Activated effector memory CD4-positive, alpha-beta T cell treated with Interleukin-2 at 50 U/mL for 16 hours (primary cell): ENCODE measurements at places on chromosomes 5 and 9.
A peak's percentile ranks its signal among the peaks of the same experiment; 100 is the strongest.

DNA sequence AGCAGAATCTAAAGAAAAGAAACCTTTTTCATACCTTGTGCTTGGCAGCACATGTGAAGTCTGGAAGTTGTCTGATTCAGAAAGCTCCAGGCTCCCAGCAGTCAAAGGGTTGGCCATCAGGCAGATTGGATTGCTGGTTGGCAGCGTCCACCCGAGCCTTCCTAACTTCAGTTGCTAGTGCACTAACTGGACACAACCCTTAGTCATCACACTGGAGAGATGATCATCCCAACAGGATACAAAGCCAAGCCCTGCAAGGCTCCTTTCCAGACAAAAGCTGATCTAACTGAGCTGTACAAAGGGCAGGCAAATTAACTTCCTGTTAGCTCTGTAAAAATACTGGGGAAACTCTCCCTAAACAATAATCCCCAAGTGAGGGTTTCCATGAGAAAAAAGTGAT is 185.6 kb downstream of the SNX18 start:
- DNase-seq, result no peak

GRCh38 chr5:36436306-36436705 is 134.6 kb upstream of the RANBP3L start:
- no peak for DNase-seq

- no peak for DNase-seq
These were observed 35.8 kb upstream of the MEGF10 start for GRCh38 chr5:127254729-127255284.

DNA sequence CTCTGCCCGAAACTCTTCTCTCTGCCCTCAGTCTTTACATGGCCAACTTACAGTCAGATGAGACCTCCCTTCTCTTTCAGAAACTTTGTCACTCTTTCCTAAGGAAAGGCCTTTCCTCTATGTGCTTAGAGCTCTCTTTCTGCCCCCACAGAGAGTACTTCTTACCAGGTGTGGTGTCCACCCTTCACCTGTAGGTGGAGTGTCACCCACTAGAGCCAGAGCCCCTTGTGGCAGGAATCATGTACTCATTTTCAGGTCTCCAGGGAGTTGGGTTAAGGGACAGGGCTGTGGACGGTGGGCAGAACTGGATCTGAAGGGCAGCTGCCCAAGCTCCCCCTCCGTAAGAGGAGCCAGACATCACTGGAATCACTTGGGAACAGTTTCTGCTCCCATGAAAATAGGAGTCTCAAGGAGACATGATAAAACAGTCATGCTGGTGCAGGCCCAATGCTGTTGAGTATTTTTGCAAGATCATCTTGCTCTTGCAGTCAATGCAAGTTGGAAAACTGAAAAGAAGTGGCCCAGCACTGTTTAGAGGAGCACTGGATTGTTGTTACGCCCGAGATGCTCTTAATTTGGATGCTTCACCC is 436.7 kb downstream of the ZSWIM6 start:
- no peak for DNase-seq

DNA sequence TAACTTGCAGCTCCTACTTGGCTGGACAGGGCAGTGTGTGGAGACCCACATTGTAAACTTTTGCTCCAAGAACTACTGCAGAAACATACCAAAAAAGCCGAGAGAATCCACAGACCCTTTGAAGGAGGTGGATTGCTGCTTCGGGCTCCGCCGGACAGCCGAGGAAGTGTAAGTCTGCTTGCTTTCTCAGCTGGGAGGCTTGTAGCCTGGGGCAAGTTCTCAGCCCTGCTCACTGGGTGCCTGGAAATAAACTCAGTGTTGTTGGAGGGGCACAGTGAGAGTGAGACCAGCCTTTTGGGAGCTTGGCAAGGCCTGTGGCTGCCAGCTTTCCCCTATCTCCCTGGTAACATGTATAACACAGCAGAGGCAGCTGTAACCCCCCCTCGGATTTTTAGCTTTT is 215.6 kb downstream of the SYK start:
- no peak for DNase-seq

- no peak for DNase-seq
These were observed 33.6 kb downstream of the IL7R start for GRCh38 chr5:35890021-35891020.

DNA sequence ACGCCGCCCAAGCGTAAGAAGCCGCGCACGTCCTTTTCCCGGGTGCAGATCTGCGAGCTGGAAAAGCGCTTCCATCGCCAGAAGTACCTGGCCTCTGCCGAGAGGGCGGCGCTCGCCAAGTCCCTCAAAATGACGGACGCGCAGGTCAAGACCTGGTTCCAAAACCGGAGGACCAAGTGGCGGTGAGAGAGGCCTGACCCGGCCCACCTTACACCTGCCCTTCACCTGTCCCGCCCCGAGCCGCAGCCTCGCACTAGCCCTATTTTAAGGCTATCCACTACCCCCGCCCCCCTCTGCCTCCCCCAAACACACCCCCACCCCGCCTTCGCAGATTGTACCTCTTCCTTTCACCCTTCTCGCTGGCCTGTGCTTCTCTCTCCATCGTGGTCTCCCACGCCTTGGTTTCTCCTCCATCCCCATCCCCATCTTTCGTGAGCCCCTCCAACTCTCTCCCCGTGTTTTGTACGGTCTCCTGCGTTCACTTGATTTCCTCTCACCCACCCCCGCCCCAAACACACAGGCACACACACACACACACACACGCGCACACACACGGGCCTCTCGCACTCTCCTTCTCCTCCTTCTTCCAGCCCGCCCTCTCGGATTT is 1.3 kb downstream of the TLX3 start:
- no peak for DNase-seq

- DNase-seq, result no peak
These were observed 727 bp downstream of the IGIP start for GRCh38 chr5:140126315-140127012.

DNA sequence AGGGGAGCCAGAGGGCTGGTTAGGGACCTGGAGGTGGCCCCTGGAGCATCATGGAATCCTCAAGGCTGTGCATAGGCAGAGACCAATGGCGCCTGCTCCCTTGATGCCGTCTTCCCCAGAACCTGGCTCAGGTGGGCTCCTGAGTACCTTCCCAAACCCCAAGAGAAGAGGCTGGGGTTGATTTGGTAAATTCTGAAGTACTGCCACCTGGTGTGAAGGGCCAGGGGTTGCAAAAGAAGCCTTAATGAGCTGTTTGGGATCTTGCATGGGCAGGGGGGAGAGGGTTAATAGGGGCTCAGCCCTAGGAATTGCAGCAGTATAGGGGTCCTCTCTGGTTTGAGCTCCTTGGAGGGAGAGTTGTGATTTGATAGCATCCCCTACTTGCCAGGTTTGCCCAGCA is 52.1 kb downstream of the CYSTM1 start:
- DNase-seq, result no peak

DNA sequence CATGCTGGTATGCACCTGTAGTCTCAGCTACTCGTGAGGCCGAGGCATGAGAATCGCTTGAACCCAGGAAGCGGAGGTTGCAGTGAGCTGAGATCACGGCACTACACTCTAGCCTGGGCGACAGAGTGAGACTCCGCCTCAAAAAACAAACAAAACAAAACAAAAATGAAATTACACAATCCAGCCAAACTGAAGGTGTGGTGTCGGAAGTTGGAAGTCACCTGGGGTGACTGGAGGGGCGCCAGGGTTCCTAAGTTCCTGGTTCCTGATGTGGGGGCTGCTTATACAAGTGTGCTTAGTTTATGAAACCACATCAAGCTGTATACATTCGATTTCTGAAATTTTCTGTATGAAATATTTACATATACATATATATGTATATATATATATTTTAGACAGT is 3.7 kb upstream of the DOLPP1 start:
- no peak for DNase-seq

DNA sequence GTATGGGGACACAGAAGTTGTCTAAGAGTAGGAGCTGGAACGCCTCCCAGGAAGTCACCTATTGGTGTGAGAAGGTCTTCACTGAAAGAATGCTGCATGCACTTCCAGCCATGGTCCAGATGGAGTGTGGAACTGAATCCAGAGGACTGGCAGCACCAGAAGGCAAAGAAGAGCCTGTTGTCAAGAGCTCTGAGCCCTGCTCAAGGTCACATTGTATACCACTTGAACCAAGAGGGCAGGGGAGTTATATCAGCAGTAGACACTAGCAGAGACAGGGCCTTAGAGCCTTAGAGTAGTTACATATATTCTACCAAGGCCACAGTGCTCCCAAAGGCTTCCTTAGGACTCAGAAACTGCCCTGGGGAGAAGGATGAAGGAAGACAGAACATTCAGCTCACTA is 130.8 kb upstream of the POC5 start:
- DNase-seq, result no peak

GRCh38 chr5:147972076-147972840 is 65.9 kb upstream of the C5orf46 start:
- DNase-seq, result no peak

- no peak for DNase-seq
These were observed 9.7 kb upstream of the MYOZ3 start for GRCh38 chr5:150651382-150651781.

DNA sequence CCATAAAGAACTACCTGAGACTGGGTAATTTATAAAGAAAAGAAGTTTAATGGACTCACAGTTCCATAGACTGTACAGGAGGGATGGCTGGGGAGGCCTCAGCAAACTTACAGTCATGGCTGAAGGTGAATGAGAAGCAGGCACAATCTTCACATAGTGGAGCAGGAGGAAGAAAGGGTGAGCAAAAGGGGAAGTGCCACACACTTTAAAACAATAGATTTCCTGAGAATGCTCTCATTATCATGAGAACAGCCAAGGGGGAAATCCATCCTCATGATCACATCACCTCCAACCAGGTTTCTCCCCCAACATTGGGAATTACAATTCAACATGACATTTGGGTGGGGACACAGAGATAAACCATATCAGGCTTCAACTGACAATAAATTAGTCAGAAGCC is 664.9 kb downstream of the TAF11L14 start:
- no peak for DNase-seq

GRCh38 chr9:99266255-99267023 is 44.4 kb downstream of the SEC61B start:
- DNase-seq, result peak; percentile 12

GRCh38 chr5:82639393-82640144 is 361.4 kb upstream of the RPS23 start:
- no peak for DNase-seq

DNA sequence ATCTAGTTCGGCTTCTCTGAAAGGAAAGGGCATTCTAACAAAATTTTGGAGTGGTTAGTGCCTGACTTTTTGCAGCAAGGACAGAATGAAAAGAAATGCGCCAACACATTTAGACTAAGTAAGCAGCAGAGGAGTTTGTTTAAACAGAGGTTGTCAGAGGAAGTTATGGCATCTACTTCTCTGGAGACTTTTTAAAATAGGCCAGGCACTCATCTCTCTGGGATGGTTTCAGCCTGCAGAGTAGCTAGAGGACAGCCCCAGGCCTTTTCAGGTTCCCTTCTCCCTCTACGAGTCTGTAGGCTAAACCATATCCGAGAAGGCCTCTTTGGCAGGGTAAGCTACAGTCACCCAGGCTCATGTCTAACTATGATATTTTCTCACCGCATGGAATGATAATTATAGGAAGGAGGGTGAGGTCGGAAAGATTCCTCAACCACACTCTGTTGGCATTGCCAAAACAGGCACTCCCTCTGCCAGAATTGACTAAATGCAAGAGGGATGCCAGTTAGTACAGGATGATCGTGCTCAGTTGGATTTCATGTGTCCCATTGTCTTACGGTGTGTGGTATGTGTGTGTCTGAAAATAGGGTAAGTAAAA is 1.4 kb upstream of the CTXN3 start:
- DNase-seq, result no peak

DNA sequence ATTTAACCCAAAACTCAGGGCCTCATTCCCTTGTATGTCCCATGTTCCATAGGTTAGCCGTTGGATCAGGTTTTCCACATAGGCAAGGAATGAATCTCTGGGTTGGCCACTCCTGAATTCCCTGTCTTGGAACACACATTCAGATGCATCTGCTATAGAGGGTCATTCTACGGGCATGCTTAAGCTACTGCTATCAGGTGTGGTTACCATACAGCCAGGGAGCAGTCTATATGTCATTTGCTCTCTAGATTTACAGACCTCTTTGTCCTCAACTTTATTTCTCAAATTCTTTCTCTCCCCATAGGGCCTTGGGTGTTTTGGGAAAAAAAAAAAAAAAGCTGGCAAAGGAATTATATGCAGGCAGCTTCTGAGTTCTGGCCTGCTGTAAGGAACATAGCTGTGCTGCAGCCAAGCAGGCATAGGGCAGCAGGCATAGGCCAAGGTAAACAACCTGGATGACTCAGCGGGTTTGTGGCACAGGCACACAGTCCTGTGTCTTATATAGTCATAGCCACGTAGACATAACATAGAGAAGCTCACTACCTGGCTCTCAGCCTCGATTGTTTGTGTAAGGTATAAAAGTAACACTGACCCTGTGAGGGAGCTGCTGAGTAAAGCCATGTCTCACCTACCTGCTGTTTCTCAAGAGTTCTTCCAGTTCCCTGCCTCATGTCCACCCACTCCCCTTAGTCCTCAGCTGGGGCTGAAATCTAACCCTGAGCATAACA is 141.5 kb downstream of the OSTF1 start:
- DNase-seq, result no peak

- no peak for DNase-seq
These were observed 1.7 kb downstream of the DCANP1 start for GRCh38 chr5:135445306-135445985.

DNA sequence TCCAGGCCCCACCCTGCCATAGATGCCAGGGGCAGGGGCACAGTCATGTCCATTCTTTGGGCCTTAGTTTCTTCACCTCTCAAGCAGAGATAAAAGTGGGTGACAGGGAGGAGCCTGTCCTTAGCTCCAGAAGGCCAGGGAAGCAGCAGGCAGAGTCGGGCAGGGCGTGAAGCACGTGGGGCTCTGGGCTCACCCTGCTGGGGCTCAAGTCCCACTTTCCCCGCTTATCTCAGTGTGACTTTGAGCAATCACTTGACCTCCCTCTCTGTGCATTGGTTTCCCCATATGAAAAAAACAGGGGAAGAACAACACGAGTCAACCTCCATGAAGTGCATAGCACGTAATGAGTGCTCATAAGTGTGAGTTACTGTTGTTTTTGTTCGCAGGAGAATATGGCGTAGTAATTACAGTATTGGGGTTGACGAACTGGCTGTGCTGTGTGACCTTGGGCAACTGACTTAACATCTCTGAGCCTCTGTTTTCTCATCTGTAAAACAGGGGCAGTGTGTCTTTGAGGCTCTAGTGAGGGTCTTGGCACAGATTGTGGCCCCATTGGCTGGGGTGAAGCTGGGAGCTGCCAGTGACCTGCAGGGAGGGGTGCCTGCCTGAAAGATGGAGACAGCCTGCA is 39.9 kb upstream of the HAND1 start:
- no peak for DNase-seq

DNA sequence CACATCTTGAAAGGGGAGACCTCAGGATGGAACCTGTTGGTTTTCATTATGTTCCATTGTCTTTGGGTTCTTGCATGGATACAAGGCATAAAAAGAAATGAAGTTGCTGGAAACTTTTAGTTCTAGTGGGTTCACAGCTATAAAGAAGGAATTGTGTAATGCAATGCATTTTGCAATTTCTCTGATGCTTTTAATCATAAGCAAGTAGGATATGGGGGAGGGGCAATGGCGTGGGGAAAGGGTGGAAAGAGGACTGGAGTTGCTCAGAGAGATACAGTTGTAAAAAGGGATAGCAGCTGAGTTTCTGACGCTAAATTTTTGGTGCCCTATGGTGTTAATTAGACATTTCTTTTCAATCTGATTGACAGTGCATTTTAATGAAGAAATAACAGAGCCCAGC is 88.6 kb upstream of the FANCC start:
- DNase-seq, result no peak
